Peyer's patch (tissue), 4 donors: ENCODE measurements at places on chromosomes 12 and 14.
A peak's percentile ranks its signal among the peaks of the same experiment; 100 is the strongest.

DNA sequence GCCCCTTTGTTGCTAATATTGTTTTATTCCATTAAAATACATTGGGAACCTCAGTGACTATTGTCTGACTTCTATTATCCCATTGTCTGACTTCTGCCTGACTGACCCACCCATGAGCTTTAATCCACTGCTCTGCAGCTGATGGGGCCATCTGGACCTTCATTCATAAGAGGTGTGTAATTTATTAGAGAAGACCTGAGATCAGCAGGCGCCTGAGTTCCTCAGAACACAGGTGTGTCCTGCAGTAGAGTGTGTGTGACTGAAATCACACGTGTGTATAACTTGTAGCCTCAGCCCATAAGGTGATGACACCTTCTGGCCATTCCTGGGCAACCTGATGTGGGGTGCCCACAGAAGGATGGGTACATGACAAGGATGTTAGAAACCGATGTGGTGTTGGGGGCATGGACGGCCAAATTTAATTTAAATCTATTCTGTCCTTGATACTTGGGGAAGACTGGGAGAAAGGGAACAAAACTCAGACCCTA lies 821.0 kb downstream of the TMEM121 start:
- no peak for DNase-seq

DNA sequence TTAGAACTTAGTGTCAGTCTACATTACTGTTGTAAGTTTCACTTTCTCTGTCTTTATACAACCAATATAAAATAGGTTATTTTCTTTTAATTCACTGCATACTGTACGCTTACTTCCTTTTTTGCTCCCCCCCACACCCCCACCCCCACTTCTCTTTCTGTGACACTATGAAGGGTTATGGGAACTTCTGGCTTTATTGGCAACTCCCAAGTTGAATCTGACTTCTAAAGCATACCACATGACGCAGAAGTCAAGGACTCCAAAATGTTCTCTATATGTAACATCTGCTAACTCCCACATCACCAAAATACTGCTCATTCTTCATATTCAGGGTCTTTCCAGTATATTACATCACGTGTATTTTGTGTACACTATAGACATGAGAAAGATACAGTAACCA lies 81.2 kb upstream of the ATXN7L3B start:
- no peak for DNase-seq

DNA sequence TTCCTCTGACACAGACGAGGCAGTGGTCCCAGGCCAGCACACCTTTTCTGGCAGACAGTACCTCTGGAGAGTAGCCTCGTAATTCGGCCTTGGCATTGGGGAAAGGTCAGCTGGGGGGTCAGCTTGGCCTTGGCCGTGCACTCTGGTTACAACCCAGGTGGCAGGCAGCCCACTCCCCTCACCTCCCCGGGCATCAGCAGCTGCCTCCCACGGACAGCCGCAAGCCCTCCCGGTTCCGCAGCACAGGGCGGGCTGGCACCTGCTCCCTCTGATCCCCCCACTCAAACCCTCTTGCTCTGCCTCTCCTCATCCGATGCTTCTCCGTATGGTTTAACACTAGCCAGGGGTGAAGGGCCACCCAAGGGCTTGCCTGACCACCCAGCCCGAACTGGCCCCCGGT lies 50.6 kb downstream of the TEAD4 start:
- no peak for DNase-seq

GRCh38 chr12:12282761-12283425 lies 16.0 kb upstream of the LRP6 start:
- no peak for DNase-seq

DNA sequence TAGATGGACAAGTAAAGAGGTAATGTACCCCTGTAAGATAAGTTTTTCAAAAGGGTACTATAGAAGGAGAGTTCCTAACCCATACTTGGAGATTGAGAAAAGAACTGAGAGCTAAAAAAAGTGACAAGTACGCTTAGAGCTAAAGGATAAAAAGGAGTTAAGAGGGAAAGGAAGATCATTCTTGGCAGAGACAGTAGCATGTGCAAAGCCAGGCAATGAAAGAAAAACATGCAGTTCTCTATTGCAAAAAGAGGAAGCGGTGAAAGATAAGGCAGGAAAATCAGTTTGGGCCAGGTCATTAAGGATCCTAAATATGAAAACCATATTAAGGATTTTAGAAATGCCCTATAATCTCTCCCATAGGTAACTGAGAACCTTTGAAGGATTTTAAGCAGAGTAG lies 500.4 kb upstream of the GARIN6 start:
- no peak for DNase-seq

DNA sequence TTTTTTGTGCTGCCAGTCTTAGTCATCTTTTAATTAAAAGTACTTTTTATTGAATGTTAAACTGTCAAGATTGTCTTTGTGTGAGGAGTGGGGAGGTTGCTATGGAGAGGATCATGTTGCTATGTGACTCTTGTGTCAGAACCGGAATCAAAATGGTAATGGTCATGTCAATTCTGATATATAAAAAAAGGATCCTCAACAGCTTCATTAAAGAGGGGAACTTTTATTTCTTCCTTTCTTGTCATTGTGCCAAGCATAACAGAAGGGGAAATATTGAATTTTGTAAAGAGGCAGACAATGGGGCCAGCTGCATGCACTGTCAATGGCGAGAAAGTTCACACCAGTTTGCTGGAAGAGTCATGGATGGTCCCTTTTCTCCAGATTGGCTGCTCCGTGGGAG lies 564.8 kb downstream of the VRK1 start:
- no peak for DNase-seq

- peak; percentile 40 for DNase-seq
Observed at GRCh38 chr14:104110491-104111209, 25.1 kb downstream of the ASPG start.

- DNase-seq = no peak
Observed at GRCh38 chr14:58844544-58844943, 206.8 kb downstream of the DACT1 start.

DNA sequence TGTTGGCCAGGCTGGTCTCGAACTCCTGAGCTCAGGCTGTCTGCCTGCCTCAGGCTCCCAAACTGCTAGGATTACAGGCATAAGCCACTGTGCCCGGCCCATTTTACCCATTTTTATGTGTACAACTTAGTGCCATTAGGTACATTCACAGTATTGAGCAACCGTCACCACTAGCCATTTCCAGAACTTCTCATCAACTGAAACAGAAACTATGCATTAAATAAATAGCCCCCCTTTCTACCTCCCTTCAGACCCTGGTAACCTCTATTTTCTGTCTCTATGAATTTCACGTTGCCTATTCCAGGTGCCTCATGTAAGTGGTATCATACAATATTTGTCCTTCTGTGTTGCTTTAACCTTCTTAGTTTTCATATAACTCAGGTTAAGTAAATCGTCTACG lies 15.9 kb downstream of the ZCRB1 start:
- DNase-seq = no peak

DNA sequence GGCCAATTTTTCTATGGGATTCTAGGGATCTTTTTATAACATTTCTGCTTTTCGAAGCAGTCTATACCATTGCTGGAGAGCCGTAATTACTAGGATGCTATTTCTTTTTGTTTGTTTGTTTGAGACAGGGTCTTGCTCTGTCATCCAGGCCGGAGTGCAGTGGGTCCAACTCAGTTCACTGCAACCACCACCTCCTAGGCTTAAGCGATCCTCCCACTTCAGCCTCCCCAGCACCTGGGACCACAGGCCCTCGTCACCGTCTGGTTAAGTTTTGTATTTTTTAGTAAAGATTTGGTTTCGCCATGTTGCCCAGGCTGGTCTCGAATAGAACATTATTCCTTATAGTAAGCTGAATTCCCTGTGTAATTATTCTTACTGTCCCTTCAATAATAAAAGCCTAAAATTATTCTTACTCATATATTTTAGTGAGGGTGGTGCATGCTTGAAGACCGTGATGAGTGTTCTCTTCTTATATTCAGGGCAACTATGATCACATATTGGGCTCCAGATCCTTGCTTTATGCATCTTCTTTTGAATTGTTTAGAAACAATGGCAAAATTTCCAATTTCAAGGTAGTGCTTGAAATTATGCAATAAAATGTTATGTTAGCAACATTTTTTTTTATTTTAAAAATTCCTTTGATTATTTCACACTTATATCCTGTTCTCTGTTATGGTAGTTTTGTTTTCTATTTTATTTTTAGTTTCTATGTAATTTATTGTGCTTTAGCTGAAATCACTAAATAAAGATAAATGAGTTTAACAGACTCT lies 66.2 kb downstream of the CRADD start:
- DNase-seq = no peak

DNA sequence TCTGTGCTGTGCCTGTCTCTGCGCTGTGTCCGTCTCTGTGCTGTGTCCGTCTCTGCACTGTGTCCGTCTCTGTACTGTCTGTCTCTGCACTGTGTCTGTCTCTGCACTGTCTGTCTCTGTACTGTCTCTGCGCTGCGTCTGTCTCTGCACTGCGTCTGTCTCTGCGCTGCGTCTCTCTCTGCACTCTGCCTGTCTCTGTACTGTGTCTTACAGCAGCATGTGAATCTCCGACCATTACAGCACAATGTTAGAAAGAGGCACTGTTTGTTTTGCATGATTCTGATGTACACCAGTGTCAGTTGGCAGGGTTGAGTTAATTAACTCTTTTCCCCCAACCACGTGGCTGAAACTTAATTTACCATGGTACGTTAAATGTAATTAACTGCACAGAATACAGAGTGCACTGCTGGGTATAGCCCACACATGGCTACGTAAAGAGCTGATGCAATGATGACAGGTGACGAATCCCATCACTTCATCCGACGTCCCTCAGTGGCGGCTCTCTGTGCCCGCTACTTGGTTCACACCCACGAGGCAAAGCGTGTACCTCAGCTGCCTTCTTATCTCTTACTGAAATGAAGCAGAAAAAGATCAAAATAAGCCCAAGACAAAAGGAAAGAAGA lies 127.7 kb upstream of the SFSWAP start:
- DNase-seq = no peak

GRCh38 chr12:109266106-109266879 lies 42.8 kb downstream of the FOXN4 start:
- no peak for DNase-seq

DNA sequence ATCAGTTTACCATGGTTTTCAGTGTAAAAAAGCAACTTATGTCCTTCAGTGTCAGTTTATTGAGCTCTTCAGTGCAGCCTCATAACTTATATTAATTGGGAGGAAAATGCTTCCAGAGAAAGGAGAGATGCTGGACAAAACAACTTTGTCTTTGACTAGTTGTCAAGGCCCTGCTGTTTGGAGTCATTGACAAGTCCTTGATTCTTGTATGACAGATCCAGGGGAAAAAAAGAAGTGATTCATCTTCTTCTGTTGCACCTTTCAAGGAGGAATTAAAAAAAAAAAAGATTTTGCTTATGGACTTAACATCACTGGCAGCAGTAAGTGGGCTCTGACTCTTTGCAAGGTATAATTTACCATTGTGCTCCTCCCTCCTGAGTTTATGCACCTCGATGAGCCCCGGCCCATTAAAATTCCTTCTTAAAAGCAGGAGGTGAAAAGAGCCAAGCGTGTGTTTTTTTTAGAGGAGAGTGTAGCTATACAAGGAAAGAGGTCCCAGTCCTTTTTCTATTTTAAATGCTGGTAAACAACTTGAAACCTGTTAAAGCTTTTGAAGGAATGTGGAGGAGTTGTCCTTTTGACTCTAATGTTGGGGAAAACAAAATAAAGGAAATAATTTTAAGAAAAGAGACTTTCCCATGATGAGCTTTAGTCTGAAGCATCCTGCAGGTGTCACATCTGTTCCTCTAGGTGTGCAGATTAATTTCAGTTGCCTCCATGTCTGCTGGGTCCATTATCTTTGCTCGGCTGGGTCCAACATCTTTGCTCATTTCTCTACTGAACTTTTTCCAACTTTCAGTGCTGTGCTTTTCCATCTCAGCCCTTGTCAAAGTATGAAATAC lies 431.6 kb downstream of the RAD51B start:
- no peak for DNase-seq

GRCh38 chr12:5377997-5378592 lies 53.8 kb upstream of the NTF3 start:
- peak; percentile 75 for DNase-seq

DNA sequence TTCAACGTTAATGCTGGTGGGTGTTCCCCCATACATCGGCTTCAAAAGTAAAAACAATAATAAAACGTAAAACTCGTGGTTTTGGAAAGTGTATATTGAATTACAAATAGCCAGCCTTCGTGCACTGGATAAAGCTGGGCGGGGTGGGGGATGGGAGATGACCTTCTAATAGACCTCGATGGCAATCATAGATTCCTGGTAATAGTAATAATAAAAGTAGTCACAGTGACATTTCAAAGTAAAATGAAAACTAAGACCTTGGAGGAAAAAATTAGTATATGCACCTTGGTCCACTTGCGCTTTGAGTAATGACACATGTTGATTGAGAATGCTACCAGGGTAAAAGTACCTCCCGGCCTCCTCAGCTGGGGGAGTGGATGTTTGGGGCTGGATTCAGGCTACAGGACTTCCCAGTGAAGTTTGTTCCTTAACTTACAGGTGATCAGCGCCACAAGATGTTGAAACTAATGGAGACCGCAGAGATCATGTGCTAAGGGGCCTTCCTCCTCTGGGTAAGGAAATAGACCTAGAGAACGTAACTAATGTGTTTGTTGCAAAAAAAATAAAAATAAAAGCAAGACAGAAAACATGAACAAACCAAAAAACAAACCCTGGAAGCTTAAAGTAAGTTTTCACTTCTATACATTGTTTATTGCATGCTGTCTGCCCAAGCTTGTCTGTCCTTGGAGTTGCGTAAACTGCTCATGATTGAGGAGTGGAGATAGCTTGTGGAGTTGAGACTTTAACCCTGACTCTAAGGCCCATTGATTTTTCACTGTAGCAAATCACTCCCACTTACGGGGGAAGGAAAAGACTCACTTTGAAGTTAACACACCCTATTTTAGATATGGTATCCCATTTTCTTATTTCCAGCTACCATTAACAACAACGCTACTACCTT lies 907 bp upstream of the LRIG3 start:
- peak; percentile 50 for DNase-seq

GRCh38 chr14:104741803-104742251 lies 11.1 kb upstream of the SIVA1 start:
- no peak for DNase-seq

DNA sequence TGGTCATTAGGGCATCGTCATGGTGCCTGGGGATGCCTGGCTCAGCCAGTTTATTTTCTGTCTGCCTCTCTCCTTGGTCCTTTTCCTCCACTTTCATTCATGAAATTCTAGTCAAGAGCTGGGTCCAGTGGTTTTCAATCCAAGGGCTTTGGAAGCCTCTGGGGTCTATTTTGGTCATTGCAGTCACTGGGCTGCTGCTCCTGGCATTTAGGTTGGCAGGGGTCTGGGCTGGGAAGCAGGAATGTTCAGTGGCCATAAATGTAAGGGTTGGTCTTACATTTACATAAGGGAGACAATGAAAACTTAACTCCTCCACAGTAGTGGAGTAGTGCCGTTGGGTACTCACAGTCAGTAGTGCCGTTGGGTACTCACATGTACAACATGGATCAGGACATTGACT lies 48.1 kb downstream of the PTPN11 start:
- DNase-seq = no peak

DNA sequence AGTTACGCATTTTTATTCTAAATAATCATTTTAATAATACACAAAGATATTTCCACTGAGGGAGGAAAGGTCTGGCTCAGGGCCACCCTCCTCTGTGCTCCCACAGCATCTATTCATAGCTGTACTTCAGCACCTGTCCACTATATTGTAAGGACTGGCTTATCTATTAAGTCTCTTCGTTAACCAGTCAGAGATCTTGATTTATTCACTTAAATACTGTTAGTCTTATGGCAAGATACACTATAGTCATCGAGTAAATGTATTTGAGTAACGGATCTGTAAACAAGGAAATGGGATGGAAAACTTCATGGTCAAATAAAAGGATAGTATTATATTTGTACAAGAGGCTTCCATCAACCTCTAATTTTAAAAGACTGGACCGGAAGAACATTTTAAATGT lies 54.6 kb downstream of the SPTLC2 start:
- DNase-seq = no peak
